ENCODE measurements at places on chromosomes 3 and 15. TPM values are rescaled to one million over a fixed set of nuclear protein-coding genes. Genes with fewer than 3 reads are reported as not detected.

Gene SI
- not detected for total RNA-seq

Gene SEMA7A
- 15.0 TPM for total RNA-seq

Gene GXYLT2
- total RNA-seq: 5.6 TPM

Gene STRIT1
- 0.38 TPM for total RNA-seq

Gene CKMT1B
- total RNA-seq: 30.5 TPM

Gene NKTR
- total RNA-seq: 62.2 TPM

Gene RHCG
- total RNA-seq: not detected

Gene DAZL
- 3.4 TPM for total RNA-seq

Gene ARPIN
- total RNA-seq: 3.1 TPM

Gene HRG
- 0.15 TPM for total RNA-seq

Gene GRM2
- total RNA-seq: 4.3 TPM

Gene AGBL1
- not detected for total RNA-seq

Gene C3orf33
- 2.4 TPM for total RNA-seq

Gene GOLGA8T
- 1.5 TPM for total RNA-seq

Gene ADGRG7
- total RNA-seq: not detected

Gene SUCNR1
- total RNA-seq: not detected
